GM23338 (cell line): ENCODE measurements at places on chromosomes 12 and 14. TPM values are rescaled to one million over a fixed set of nuclear protein-coding genes. Genes with fewer than 3 reads are reported as not detected.
A peak's percentile ranks its signal among the peaks of the same experiment; 100 is the strongest.

GRCh38 chr12:38744041-38744440 lies 161.3 kb downstream of the CPNE8 start:
- DNase-seq = no peak

DNA sequence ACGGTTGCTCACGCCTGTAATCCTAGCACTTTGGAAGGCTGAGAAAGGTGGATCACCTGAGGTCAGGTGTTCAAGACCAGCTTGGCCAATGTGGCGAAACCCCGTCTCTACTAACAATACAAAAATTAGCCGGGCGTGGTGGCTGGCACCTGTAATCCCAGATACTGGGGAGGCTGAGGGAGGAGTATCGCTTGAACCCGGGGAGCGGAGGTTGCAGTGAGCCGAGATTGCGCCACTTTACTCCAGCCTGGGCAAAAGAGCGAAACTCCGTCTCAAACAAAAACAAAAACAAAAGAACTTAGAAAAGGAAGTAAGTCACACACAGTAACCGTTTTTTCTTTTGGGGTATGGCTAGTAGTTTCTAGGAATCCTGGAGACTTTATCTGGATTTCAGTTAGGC lies 1.7 kb upstream of the PALS1 start:
- DNase-seq = no peak

GRCh38 chr12:3655328-3655900 lies 97.5 kb downstream of the CRACR2A start:
- peak; percentile 80 for DNase-seq

GRCh38 chr14:92922155-92922735 lies 705 bp upstream of the CHGA start:
- DNase-seq = no peak

DNA sequence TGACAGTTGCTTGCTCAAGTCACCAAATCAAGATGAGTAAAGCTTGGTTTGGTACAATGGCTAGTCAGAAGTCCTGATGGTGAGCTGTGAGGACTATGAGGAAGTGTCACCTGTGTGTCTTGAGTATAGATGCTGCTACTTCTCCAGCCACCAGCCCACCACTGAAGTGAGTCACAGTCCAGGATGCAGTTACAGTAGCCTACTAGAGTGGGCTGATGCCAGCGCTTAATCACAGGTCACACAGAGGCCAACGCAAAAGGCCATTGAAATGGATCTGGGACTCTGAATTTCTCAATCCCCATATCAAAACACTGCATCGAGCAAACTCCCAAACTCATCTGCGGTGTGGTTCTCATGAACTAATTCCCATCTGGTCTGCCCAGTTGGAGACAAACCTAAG lies 223.1 kb downstream of the ANO6 start:
- no peak for DNase-seq

GRCh38 chr12:65539023-65539422 lies 260.5 kb downstream of the MSRB3 start:
- no peak for DNase-seq

- no peak for DNase-seq
Observed at GRCh38 chr12:94386422-94386821, 73.2 kb downstream of the CEP83 start.

DNA sequence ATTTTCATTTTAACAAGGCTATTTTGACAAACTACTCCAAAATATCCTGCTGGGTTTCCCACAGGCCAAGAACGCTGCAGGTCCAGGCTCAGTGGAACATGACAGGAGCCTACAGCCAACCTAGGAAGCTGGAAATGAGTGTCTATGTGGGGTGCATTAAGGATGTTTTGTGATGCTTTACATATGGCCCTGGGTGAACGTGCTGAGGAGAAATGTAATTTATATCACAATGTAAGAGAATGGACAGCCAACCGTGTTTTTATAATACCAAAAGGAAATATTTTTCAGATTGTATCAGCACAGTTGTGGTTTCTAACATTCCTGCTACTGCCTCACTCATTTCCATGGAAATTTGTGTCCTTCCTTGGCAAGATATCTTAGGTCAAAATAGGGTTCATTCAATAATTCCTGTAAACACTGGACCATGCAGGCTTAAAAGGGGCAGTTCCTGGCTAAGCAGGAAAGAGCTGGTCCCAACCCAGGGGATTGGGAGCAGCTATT lies 51.5 kb downstream of the ST8SIA1 start:
- no peak for DNase-seq

- peak; percentile 37 for DNase-seq
Observed at GRCh38 chr14:59018460-59018859, 170.0 kb upstream of the DAAM1 start.

GRCh38 chr12:15520083-15520482 lies 197.8 kb downstream of the PTPRO start:
- peak; percentile 33 for DNase-seq

- no peak for DNase-seq
Observed at GRCh38 chr12:132324841-132325732, 4.3 kb downstream of the GALNT9 start.

GRCh38 chr14:42927313-42927712 lies 1320.6 kb downstream of the LRFN5 start:
- DNase-seq = no peak

GRCh38 chr14:66233591-66233990 lies 252.6 kb upstream of the CCDC196 start:
- DNase-seq = no peak

The RASSF8 gene
- total RNA-seq = 30.6 and 30.8 TPM in 2 replicates

The EMP1 gene
- total RNA-seq = 0.07 TPM in 1 of 2 replicates, not detected in the other
